IMR-90 (cell line): ENCODE measurements at places on chromosomes 12 and 14.

DNA sequence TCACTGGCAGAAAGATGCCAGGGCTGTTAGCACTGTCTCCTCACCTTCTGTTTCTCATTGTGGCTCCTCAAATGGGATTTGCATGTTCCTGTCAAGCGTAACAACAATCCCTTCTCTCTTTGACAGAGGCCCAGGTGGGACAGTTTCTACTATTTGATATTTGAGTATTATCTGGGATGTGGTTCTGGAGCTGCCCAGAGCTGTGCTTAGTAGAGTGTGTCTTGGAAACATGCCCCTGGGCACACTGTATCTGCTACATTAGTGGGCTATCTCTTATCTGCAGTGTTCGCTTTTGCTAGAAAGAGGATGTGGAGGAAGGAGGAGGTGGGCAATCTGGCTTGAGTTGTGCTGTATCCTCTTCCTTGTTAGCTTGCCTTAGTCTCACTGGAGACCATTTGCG is 3.8 kb upstream of the ACADS start:
- no peak for DNase-seq

- peak; percentile 35 for DNase-seq
These were observed 1.1 kb downstream of the IPO8 start for GRCh38 chr12:30694412-30695198.

- no peak for DNase-seq
These were observed 34.6 kb downstream of the ADGRD1 start for GRCh38 chr12:130988261-130988660.

DNA sequence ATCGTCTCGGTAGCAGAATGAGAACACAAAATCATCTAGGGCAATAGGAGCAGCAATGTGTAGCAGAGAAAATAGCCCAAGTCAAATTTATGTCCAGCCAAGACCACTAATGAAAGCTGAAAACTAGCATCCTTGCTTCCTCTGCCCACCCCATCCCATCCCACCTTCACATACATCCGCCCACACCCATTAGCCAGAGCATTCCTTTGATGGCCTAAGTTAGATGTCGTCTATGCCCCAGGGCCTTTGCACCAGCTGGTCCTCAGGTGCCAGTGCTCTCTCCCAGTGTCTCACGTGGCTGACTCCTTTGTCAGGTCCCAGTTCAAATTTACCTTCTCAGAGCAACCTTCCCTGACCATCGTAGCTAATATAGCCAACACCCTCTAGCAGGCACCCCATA is 17.8 kb upstream of the PPP2R5C start:
- DNase-seq = no peak

- DNase-seq = peak; percentile 97
These were observed 14.7 kb downstream of the SERPINA1 start for GRCh38 chr14:94373708-94374107.
